ENCODE measurements at places on chromosomes 3 and 15. TPM values are rescaled to one million over a fixed set of nuclear protein-coding genes. Genes with fewer than 3 reads are reported as not detected.

DNA sequence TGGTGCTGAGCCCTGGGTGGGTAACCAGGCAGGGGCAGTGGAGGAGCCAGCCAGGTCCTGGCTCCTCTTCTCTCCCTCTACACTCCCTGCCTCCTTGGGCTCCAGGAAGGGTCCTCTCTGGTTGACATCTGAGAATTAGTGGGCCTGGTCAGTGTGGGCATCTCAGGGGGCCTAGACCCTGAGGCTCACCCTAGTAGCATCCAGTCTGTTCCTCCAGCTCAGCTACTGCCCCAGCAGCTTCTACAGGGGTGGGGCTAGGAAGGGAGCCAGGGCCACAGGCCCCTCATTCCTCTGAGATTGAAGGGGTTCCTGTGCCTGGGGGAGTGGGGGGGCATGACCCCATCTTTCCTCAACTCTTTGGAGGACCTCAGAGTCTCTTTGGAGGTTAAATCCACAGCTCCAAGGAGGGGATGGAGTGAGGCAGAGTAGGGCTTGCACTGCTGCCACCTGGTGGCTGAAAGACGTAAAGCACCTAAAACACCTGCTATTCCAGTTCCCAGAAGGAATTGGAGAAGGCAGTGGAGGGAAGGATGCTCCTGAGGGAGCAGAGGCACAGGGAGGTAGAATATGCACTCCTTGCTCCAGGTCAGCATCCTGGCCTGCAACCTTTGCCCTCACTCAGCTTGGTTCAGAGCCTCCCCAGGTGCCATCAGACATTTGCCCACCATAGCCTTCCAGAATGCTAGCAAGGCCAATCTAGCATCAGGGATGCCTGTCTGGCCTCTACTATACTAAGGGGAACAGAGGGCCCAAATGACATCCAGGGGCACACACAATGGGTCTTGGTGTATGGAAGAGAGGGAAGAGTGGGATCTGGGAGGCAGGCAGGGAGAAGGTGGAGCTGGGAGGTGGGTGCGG is 25.1 kb downstream of the C3orf18 start:
- DNase-seq: peak; percentile 81

GRCh38 chr3:69008980-69009379 is 4.5 kb downstream of the EOGT start:
- DNase-seq: no peak

GRCh38 chr3:129046732-129047552 is 13.6 kb upstream of the GP9 start:
- DNase-seq: no peak

DNA sequence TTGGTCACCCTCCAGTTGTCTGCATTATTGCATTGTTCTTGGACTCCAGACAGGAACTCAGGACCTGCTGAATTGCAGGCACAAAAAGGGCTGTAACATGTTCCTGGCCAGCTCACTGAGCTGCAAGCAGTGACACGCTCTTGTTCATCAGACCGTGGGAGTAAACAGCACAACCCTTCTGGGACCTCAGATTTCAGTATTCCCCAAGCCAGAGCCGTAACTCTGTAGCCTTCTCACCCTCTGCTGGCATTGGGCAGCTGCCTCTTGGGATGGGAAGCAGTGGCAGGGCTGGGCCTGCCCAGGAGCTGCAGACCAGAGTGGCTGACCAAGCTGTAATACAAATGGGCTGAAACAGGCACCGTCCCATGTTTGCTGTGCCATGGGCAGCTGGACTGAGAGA is 607.1 kb upstream of the BCHE start:
- no peak for DNase-seq

DNA sequence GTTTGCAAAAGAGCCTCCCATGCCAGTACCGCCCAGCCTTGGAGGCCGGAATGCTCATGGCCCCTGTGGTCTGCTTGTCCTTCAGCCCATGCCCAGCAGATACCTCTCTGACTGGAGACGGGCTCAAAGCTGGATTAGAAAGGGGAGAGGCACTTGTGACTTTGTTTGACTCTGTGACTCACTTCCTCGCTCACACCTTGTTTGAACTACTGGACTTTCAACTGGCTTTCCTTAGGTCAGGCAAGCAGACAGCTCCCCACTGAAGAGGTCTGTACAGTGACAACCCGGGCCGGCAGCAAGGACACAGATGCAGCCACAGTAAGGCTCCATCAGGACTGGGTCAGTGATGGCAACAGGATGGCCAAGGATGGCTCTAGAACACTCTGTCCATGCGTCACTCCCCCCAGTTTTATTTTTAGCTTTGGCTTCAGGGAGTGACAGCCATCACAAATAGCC is 98.6 kb upstream of the ABHD17C start:
- DNase-seq: no peak

DNA sequence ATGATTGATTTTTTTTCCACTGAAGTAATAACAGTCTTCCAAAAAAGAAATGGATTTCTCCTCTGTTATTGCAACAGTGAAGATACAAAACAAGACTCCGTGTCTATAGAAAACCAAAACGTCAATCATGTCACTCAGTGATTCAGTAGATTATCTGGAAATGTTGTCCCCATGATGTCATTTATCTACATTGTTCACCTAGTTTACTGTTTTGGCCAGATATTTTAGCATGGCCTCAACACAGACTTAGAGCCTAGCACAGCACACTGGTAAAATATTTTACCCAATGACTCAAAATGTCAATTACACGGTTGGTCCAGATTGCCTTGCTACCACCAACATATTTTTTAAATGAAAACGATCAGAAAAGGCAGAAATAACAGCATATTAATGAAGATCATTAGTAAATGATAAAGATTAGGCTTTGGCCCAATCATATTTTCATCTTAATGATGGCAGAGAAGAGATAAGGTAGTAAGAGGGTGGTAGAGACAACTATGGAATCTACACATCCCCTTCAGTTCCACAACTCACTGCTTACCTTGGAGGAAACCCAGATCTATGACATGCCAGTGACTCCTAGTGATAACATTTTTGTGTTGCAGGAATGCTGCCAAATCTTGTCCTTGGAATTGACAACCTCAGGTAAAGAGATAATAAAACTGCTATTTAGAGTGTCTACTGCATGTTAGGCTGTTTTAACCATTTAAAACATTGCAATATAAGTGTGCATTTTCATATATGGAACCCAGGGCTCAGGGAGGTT is 347.7 kb upstream of the ARPP21 start:
- DNase-seq: no peak

GRCh38 chr3:51024765-51025632 is 350.3 kb downstream of the DOCK3 start:
- DNase-seq: peak; percentile 75

- no peak for DNase-seq
Observed at GRCh38 chr3:186497608-186498007, 46.6 kb downstream of the CRYGS start.

GRCh38 chr15:70049701-70050301 is 47.9 kb downstream of the TLE3 start:
- DNase-seq: no peak

DNA sequence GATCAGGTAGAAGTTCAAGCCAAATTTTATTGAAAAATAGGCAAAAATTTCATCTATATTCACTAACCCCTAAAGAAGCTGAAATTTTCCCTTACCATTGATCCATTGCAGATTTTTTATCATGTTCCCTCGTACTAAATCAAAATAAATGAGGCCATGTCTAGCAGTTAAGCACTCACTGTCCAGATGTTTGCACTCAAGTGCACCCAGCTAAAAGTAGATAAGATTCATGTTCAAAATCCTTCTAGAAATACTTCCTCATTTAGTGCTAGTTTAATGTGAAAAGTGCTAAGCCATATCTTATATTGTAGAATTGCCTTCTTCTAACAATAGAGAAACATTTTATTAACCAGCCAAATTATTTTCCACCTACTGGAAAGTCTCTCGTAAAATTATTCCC is 164.7 kb upstream of the UBE2E2 start:
- no peak for DNase-seq

GRCh38 chr3:12049675-12050074 is 45.5 kb downstream of the SYN2 start:
- no peak for DNase-seq

DNA sequence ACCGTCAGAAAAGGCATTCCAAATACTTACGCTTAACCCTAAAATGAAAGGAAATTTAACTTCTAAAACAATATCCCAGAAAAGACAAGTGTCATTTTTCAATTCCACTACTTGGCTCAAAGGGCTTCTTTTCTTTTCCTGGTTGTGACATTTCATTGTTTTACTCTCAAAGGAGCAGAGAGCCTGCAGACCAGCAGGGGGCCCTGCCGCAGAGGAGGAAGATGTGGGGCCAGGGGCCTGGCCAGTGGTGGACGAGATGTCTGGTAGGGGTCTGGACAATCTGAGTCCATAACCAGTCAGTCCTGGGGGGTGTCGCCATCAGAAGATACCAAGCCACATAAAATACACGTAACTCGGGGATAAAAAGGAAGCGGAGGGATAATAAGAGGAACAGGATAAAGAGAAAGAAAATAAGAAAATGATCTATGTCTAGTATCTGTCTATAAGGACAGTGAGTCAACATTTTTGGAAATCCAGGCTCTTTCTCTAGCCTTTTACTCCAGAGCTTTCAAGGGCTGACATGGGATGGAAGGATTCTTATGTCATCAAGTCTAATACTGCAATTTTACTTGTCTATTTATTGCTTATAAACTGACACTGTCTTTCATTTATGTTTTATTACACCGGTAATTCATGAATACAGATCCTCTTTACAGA is 54.2 kb upstream of the ARHGEF3 start:
- peak; percentile 45 for DNase-seq

- no peak for DNase-seq
Observed at GRCh38 chr15:59420986-59421618, 16.9 kb upstream of the FAM81A start.

DNA sequence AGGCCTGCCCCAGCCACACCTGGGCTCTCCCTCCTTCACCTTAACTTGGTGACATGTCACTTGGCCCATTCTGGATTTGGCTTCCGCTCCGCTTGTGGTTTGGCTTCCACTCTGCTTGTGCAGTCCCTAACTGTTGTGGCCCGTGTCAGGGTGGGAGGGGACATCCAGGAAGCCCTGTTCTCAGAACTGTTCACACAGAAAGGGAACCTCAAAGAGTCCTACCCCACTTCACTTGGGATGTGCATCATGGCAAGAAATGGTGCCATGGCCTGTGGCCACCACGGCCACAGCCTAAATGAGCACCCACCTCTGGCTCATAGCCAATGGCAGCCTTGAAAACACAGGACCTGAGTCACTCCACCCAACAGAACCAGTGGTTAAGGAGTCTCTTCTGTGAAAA is 63.4 kb downstream of the CYP19A1 start:
- DNase-seq: no peak

- no peak for DNase-seq
Observed at GRCh38 chr3:108767253-108767652, 10.0 kb upstream of the RETNLB start.

GRCh38 chr3:83230841-83231240 is 1469.4 kb upstream of the GBE1 start:
- DNase-seq: no peak

- DNase-seq: no peak
Observed at GRCh38 chr15:59244337-59244736, 37.7 kb downstream of the LDHAL6B start.

DNA sequence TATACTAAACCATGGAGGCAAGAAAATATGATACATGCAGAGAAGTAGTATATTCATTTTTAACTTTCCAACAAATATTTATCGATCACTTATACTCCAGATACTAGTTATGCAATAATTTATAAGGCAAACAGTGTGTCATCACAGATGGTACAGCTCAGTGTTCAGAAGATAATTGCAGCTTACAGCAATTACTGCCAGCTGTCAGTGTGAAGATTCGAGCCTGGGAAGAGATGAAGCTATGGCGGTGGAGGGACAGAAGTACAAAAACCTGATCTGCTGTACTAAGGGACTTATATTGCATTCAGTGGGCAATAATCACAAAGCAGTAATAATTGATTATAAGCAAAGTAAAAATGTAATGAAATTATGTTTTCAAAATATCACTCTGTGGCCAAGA is 170.6 kb upstream of the EPHA3 start:
- DNase-seq: no peak

- DNase-seq: no peak
Observed at GRCh38 chr3:133914839-133915600, 19.3 kb upstream of the RAB6B start.

DNA sequence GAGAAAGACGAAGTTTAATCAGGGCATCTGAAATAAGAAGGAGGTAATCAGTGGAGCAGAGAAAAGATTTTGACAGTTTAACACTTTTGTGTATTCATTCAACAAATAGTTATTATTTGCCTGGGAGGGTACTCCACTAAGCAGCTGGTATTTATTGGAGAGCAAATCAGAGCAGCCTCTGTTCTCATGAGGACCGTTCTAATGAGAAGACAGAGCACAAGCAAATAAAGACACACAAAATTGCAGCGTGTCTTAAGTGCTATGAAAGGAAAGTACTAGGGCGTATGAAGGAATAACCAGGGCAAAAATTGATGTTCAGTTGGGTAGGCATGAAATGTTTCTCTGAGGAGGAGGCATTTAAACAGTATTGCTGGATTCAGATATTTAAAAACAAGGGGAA is 302.9 kb upstream of the RARB start:
- no peak for DNase-seq

DNA sequence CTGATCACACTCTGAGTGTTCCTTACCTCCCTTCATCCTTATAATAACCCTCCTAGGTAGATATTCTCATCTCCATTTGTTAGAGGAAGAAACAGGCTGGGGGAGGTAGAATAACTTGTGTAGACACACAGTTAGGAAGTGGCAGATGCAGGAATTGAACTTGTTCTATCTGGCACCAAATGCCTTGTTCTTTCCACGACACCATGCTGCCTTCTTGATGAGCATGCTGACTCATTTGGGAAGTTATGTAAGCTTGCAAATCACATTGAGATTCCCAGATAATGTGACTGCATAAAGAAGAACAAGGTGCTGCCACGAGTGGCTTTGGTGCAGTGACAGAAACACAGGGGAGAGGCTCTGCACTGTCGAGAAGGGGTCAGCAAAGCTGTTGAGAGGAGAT is 27.5 kb upstream of the NDUFB4 start:
- no peak for DNase-seq

- DNase-seq: no peak
Observed at GRCh38 chr3:127990461-127990860, 61.8 kb upstream of the SEC61A1 start.

DNA sequence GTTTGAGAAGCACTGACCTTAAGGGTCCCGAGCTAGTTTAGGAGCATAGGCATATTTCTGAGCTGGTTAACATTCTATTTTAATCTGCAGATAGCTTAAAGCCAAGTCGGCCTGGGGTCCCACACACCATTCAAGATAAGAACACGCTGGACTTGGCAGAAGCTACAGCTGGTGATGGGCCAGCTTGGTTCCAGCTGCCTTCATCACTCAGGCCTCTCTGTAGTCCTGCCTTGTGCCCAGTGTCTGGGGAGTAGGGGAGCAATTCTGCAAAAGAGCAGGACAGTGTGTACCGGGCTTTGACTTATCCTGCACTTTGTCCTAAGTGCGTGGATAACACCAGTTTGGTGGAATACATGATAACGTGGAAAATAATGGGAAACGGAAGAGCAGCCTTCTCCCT is 164.5 kb downstream of the MEGF11 start:
- DNase-seq: no peak

The ZBTB38 gene
- 40.3 TPM for total RNA-seq

The MEF2A gene
- 33.6 TPM for total RNA-seq

The EXD1 gene
- not detected for total RNA-seq

The TGM5 gene
- total RNA-seq: not detected

All from natural killer cell (primary cell).